ENCODE measurements at places on chromosomes 2 and 18. TPM values are rescaled to one million over a fixed set of nuclear protein-coding genes. Genes with fewer than 3 reads are reported as not detected.

- no peak for DNase-seq
Measured at GRCh38 chr2:233858331-233858730, 4.0 kb upstream of the HJURP start.

DNA sequence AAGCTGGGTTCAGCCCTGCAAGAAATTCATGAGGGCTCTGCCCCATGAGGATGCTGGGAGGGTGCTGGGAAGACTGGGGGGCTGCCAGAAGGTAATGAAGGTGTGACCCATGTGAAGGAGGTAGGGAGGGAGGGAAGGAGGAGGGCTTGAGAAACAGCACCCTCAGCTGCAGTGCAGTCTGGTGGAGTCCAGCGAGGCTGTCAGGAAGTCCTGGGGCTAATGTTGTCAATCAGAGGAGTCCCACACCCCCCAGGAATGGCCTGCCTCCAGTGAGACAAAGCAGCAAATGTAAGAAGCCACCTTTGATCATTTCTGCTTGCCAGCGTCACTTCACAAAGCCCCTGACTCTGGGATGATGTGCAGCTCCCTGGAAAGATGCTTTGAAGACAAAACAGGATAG is 248.4 kb downstream of the SH3BP4 start:
- no peak for DNase-seq

Gene SIX2
- 19.3 TPM for polyA plus RNA-seq

- DNase-seq, result no peak
Measured at GRCh38 chr2:69124343-69124742, 111.4 kb downstream of the ANTXR1 start.

DNA sequence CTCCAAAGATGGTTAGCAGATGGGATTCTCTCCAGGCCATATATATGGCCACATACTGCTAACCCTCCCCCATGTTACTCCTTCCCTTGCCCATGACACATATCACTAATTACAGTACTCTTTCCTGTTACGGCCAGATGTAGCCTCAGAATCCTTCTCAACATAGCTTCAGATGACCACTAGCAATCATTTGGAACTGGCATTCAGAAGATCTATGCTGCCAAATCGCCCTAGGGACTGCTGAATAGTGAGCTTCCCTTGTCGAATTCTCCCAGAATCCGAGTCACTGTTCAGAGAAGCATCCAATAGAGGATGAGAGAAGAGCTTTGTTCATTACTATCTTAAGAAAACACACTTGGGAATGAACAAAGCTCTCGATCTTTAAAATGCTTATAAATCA is 121.2 kb upstream of the TANK start:
- DNase-seq, result no peak

Gene CGREF1
- 6.4 TPM for polyA plus RNA-seq

Gene CRYGD
- not detected for polyA plus RNA-seq

DNA sequence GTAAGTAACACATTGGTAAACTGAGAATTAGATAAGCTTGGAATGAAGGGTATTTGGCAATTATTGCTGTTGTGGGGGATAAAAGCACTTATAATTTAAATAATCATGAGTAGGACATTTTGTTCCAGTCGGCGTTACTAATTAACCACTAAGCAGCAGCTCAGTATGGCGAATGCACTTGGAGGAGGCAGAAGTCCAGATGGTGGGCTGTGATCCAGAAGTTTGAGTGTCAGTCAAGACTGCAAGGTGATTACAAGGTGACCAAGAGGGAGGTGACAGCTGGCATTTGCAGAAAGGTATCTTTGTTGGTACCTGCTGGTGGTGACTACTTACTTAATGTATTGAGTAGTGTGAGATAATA is 643.6 kb upstream of the FAM98A start:
- no peak for DNase-seq

Gene IKZF2
- 10.2 TPM for polyA plus RNA-seq

DNA sequence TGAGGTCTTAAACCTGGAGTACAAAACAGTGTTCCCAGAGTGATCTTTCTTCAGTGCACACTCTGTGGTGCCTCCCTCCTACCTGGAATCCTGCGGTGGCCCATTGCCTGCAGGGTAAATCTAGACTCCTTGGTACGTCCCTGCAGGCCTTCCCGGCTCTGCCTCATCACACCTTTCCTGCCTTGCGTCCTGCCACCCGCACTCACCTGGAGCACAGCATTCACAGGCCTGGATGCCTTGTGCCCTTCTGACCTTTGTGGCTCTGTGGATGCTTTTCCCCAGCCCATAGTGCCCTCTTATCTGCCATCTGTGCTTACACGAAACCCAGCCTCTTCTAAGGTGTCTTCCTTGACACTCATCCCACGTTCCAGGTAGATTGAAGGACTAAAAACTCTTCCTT is 62.7 kb downstream of the PRKRA start:
- DNase-seq, result no peak

GRCh38 chr18:71336576-71337210 is 1047.8 kb downstream of the SOCS6 start:
- DNase-seq, result no peak

- DNase-seq, result no peak
Measured at GRCh38 chr2:136291871-136292270, 173.9 kb upstream of the CXCR4 start.

DNA sequence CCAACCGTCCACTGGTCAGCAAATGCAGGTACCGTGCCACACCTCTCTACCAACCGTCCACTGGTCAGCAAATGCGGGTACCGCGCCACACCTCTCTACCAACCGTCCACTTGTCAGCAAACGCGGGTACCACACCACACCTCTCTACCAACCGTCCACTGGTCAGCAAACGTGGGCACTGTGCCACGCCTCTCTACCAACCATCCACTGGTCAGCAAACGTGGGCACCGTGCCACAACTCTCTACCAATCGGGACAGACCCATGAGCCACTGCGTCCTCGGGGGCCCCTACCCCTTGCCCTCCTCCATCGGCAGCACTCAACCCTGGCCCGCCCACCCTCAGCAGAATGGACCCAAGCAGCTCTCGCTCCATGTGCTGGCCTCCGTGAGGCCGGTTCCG is 226.4 kb upstream of the SALL3 start:
- no peak for DNase-seq

DNA sequence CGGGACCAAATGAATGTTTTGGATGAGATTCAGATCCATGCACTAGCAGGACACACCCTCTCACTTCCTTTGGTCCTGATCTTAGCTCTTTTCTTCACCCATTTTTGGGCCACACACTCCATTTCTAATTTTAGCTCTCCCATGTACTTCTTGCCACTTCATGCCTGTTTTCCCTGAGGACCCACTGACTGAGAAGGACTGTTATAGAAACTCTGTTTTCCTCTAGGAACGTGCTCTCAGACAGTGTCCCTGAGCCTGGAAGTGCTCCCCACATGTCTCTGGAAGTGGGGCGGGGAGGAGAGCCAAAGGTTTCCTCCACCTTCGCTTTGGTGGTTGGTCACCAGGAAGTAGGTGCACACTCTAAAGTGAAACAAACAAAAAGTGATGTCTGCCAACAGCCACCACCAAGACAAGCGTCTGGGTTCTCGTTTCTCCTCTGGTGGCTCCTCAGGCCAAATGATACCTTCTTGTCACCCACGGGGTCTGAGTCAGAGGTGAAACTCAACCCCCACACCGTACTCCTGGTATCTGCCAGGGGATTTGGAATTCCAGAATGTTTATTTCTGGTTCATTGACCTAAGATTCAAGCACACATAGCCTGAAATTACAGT is 74.7 kb downstream of the MERTK start:
- no peak for DNase-seq

GRCh38 chr18:11989174-11989573 is 7.9 kb downstream of the IMPA2 start:
- DNase-seq, result no peak

DNA sequence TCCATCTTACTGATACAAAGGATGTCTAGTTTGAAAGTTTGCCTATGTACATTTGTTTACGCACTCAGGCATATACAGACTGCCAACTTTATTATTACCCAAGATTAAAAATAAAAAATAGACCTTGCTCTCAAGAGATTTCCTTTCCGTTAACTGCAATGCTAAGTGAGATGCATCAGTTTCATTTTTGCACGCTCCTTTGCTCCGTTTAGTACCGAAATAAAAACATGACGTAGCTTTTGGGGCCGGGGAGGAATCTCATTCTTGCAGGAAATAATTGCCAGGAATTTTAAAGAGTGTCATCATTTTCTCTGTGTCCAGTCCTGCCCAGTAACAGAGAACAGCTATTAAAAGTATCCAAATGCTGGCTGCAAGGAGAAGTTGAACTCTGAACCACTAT is 169.5 kb downstream of the SLC8A1 start:
- no peak for DNase-seq

- no peak for DNase-seq
Measured at GRCh38 chr2:75844651-75845050, 133.9 kb upstream of the GCFC2 start.

Gene REG1B
- polyA plus RNA-seq, result not detected

DNA sequence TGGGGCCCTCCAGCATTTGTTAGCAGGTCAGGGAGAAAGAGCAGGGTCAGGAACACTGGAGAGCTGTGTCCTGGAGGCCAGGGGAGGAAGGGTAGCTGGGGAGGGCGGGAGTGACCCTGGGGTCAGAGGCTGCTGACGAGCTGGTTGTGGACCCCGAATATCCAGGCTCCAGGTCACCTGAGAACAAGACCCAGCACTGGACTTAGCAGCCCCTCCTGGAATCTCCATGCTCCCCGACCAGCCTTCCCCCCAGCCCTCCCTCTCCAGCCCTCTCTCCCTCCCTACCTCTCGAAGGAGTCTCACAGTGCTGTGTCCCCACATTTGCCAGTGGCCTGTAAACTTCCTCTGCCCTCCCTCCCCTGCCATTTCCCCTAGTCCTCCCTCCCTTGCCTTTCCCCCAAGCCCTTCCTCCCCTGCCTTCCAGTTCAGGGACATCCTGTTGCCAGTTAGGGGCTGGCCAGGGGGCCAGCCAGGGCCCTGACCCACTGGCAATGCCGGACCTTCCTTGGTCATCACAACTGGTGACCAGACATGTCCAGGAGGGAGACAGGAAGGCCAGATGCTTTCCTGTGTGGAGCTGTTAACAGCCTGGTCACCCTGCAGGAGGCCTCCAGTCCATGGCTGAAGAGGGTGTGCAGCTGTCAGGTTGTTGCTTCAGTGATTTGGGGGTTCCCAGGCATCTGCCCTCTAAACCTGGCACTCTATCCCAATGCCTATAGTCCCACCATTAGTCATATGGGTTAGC is 50.0 kb upstream of the FAHD2A start:
- no peak for DNase-seq

Gene SLC40A1
- 116 TPM for polyA plus RNA-seq

DNA sequence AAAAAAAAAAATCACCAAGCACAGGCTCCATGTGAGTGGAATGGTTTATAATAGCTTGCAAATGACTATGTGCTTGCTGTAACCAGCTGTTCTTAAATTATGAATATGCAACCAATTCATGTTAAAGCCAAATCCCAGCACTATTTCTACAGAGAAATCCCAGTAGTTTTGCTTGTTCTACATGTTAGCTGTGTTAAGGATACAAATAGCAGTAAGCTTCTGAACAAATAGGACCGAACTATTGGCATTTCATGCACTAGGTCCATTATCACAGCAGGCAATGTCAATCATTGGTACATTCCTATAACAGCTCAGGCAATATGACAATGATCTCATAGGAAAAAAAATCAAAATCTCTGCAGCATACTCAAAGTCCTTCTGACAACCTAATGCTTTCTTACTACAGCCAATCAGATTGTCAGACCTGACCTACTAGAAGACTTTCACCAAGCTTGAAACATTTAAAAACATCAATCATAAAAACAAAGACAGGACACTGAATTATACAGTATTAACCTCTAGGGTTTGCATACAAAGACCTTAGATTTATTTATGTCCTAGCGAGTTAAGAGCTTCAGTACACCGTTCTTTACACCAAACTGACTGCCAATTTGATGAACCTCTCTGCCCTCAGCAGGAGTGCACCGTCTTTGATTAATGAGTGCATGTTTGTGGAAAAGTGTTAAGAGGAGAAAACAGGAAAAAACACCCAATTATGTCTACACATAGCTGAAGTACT is 6.4 kb downstream of the BAZ2B start:
- no peak for DNase-seq
